Caco-2 (cell line): ENCODE measurements at places on chromosomes 1 and 21.

GRCh38 chr1:168623003-168623828 lies 46.8 kb downstream of the XCL1 start:
- DNase-seq = no peak

- no peak for DNase-seq
Observed at GRCh38 chr21:25670726-25671125, 31.7 kb downstream of the JAM2 start.

DNA sequence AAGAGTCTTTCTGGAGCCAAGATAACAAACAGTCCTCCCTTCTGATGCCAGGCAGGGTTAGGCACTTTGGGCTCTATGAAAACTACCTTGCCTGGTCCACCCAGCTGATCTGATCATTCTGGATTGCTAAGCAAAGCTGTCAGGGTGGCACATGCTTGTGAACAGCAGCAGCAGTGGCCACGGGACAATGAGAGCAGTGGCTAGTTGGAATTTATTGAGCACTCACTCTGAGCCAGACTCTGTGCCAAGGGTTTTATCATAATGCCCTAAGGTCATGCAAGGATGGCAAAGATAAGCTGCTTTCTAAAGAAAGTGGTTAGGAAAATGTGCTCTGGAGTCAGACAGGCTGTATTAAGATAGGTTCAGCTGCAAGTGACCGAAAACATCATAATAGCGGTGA lies 390.4 kb upstream of the VAMP3 start:
- no peak for DNase-seq

GRCh38 chr1:67916140-67916886 lies 83.0 kb upstream of the GNG12 start:
- no peak for DNase-seq

DNA sequence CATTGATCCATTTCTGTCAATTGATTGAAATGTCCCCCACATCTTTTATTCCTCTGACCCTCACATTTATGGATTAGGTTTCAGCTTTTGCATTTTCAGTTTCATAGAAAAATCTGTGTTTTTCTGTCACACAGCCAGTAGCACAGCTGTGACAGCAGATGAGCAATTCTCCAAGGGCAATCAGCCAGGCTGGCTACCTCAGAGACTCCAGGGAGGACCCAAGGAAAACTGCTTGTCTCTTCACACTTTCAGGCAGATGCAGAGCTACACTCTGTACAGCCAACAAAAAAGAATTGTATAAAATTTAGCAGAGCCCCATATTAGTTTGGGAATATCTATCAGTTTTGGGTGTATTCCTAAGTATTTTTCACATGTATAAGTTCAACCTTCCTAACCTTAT lies 257.2 kb downstream of the LRRC7 start:
- no peak for DNase-seq

DNA sequence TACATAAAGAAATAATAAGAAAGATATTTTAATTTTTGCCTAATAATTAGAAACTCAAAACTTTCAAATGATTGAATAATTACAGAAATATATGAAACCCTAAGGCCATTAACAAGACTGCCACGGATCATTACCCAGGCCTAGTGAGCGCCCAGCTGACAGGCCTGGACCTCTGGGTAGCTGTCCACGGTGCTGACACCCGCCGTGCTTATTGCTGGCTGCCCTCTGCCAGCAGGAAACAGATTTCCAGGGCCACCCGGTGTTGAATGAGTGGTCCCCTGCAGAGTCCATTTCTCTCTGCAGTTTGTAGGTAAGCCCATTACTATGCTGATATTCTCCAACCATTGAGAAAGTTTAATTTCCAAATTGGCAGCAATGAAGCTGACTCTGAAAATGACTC lies 254.4 kb upstream of the GJB5 start:
- DNase-seq = peak; percentile 44

- no peak for DNase-seq
Observed at GRCh38 chr1:31625561-31626222, 8.2 kb downstream of the HCRTR1 start.

- DNase-seq = peak; percentile 85
Observed at GRCh38 chr1:234478481-234479309, at the start of gene TARBP1. Gene TARBP1 (minus strand): TSS chr1:234479179. CDS start chr1:234479103, 76 bp downstream.

DNA sequence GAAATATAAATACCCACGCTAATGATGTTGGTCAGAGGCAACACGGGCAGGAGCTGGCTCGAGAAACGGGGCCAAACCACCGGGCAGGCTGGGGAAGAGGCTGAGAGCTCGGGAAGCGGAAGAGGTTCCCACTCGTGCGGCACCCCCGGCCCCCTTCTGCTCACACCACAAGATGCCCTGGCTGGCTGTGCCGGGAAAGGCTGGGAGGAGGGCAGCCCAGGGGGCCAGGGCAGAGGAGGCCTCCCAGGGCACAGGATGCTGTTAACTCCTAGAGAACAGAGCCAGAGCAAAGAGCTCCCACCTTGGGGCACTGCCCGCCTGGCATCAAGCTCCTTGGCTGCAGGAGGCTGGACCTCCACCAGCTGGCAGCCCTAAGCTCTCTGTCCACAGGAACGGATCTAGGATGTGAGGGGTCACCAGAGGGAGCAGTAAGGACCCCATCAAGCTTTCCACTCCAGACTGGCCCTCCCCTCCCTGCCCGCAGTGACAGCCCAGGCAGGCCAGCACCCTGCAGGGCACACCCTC lies 44.8 kb downstream of the CASZ1 start:
- no peak for DNase-seq

- DNase-seq = no peak
Observed at GRCh38 chr1:206551986-206552326, 44.6 kb downstream of the RASSF5 start.

- DNase-seq = peak; percentile 63
Observed at GRCh38 chr1:208179263-208179816, 64.8 kb downstream of the PLXNA2 start.

DNA sequence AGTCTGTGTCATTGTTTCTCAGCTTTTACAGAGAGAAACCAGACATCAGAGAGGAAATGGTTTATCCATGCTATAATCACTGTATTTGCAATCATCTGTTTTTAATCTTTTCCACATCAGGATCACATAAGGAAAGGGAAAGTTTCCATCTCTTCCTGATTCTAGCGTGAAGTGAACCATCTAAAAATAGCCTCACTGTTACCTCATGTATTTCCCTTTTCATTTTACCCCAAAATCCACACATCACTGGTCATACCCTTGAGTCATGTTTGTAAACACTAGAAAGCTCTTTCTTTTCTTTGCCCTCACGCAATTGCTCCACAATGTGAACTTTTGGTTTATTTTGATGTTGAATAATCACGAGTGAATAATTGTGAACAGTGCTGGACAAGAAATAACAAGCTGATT lies 146.0 kb downstream of the PLA2G4A start:
- DNase-seq = no peak

DNA sequence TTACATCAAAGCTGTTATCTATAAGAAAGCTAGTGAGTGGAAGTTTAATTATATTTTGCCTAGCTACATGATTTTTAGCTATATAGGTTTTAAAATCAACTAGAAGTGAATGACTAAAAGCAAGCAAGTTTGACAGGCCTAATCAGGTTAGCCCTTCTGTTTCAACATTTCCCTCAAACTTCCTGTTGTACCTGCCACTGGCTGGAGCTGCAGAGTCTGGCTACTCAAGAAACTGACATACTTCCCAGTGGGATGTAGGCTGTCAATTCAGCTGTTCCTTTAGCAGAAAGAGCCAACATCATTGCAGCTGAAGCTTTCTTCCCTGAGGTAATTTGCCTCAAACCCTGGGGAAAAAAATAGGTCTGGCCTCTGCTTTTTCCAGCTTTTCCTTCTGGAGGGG lies 87.1 kb upstream of the TNR start:
- no peak for DNase-seq

- DNase-seq = no peak
Observed at GRCh38 chr1:241560146-241560848, 28.1 kb downstream of the KMO start.

DNA sequence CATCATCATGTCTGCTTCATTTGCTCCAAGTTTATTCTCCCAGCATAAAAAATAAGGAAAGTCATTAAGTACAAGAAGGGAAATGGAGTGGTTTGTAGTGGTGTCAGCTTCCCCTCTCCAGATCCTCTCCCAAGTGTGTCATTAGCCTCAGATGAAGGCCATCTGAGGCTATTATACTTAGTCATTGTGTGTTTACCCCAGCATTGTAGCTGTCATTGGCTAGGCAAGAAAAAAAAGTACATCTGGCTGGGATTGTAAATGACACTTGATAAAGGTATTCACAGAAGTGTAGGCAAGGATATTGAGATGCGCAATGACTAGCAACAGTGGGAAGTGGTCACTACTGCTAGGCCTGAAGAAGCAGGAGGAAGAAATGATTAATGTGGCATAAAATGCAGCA lies 316.9 kb upstream of the SGIP1 start:
- no peak for DNase-seq

DNA sequence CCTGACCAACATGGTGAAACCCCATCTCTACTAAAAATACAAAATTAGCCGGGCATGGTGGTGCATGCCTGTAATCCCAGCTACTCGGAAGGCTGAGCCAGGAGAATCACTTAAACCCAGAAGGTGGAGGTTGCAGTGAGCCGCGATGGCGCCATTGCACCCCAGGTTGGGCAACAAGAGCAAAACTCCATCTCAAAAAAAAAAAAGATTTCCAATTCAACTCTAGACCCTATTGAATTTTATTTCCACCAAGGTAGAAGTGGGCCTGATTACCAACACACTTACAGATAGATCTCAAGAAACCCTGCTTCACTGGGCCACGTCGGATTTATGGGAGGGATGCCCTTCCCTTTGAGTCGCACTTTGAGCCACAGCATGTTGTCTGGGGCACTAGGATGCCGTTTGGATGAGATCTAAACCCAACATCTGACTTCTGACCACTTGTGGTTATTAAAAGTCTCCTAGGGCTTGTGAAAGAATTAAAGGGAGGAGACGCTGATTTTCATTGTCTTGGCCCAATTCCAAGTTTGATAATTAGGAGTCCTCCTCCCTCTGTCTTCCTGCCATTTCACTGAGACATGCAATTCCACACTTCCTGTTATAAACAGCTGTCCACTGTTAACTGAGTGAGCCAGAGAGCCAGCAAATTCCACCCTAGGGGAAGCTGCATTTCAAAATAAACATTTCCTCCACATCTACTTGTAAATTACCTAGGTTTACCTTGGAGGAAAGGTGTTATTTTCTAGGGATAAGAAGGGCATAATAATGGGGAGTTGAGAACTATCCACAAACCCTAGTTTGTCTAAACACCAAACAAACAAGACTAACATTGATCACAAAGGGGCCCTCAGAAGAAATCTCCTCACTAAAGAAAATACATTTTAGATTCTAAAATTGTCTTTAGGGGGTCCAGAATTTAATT lies 5.2 kb upstream of the RERE start:
- DNase-seq = no peak
